T-helper 17 cell (primary cell): ENCODE measurements at places on chromosomes 1 and 21. TPM values are rescaled to one million over a fixed set of nuclear protein-coding genes. Genes with fewer than 3 reads are reported as not detected.

Gene MYOG
- total RNA-seq = not detected

DNA sequence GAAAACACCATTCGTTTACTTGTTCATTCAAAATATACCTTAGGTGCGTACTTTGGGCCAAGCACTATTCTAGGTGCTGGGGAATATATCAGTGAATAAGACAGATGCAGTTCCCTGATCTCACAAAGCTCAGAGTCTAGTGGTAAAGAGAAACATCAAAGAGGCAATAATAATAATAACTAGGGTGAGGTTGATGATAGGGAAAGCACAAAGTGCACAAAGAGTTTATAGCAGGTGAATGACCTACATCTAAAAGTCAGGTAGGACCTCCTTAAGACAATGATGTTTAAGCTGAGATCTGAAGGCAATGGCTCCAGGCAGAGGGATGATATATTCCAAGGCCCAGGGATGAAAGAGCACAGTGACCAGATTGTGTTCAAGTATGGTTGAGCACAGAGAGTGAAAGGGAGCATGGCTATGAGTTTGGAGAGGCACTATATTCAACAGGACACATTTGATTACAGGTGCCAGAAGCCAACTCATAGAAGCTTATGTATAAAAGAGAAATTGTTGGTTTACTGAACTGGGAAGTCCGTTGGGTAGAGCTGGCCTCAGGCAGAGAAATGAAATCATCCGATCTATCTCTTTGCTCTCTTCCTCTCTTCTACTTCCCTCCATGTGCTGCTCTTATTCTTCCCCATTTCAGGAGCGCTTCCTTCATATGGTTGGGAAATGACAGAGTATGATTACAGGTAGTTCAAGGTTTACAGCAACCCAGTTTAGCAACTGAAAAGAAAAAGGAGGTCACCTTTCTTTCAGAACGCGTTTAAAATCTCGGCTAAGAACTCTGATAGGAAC is 23.0 kb upstream of the CCT8 start:
- H3K4me3 ChIP-seq = no peak overlapping the region
- H3K27ac ChIP-seq = peak overlapping the region; percentile 19
- no peaks in the 10 kb centered on the region for H3K4me1 ChIP-seq
- H3K27me3 ChIP-seq = no peaks in the 10 kb centered on the region
- peaks cover 4% of the 10 kb centered on the region for H3K36me3 ChIP-seq
- DNase-seq = no peak

DNA sequence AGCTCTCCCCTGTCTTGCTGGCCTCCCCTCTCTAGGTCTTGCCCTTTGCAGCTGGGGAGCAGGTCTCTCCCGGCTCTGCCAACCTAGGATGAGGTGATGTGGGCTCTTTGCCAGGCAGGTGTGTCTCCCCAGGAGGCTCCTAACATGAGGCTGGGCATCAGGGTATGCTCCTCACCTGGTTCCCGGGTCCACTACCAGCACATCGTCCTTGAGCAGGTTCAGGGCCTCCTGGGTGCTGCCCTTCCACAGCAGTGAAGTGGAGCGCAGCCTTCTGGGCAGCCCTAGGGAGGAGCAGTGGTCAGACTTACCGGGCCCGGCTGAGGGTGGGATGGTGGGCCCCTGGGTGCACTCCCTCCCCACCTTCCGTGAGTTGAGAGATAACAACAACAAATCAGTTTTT is 17.5 kb downstream of the LACTBL1 start:
- H3K4me3 ChIP-seq = no peak overlapping the region
- no peaks in the 10 kb centered on the region for H3K36me3 ChIP-seq
- no peak overlapping the region for H3K27ac ChIP-seq
- peaks cover 45% of the 10 kb centered on the region for H3K27me3 ChIP-seq

DNA sequence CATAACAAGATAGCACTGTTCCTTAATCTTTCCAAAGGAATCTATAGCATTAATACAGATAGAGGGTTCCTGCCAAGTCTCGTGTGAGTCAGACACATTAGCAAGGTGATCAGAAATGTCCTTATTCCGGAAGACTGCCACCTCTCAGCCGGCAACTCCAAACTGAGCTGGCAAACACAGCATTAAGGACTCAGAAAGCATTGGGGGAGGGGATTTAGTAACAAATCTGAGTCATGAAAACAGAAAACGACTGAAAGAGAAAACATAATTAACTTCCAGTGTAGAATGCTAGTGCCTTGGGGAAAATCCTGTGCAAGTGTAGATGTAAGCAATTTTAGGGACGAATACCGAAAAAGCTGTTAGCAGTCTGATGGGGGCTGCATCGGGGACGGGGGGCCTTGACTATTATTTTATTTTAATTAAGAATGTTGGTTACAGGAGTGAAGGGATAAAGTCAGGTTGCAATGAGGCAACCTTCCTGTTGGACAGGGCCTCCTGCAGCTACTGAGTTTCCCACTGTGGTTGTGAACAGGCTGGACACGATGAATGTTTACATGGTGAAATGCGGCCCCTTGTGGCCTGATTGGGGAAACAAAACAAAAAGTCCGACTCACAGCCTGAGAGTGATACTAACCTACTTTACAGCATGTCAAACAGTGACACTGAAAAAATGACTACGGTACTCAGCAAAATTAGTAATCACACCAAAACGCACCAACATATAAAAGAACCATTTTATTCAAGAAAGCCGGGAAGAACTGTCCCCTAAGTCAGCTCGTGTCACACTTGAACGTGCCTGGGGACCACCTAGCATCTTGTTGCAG is 20.7 kb downstream of the MIS18A start:
- H3K4me1 ChIP-seq = peaks cover 4% of the 10 kb centered on the region
- peaks cover 4% of the 10 kb centered on the region for H3K36me3 ChIP-seq
- no peak for DNase-seq
- peak overlapping the region; percentile 24 for H3K27ac ChIP-seq
- peaks cover 24% of the 10 kb centered on the region for H3K27me3 ChIP-seq
